ENCODE measurements at places on chromosomes 11 and 22. TPM values are rescaled to one million over a fixed set of nuclear protein-coding genes. Genes with fewer than 3 reads are reported as not detected.

Gene KCNQ1OT1
- 0.26 TPM for total RNA-seq

Gene SPCS2
- total RNA-seq, result 156 TPM

GRCh38 chr11:68341557-68342458, 29.4 kb downstream of the LRP5 start:
- no peak for DNase-seq

DNA sequence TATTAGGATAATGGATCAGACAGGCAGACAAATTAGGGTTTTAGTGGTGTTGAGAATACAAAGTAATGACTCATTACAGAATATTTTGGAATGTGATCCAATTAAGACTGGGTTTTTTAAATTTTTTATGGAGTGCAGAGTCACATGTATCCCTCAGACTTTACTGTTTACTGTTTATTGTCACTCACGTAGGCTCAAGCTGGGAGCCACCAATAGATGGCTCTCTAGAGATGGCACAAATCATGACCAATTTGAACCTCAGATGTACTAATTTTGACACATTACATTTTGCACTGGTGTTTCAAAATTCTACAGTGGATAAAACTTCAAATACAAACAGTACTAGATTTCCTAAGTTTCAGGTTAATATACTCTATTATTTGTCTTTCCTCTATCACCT, 53.6 kb upstream of the ANO3 start:
- DNase-seq, result no peak

Gene APIP
- 31.1 TPM for total RNA-seq

DNA sequence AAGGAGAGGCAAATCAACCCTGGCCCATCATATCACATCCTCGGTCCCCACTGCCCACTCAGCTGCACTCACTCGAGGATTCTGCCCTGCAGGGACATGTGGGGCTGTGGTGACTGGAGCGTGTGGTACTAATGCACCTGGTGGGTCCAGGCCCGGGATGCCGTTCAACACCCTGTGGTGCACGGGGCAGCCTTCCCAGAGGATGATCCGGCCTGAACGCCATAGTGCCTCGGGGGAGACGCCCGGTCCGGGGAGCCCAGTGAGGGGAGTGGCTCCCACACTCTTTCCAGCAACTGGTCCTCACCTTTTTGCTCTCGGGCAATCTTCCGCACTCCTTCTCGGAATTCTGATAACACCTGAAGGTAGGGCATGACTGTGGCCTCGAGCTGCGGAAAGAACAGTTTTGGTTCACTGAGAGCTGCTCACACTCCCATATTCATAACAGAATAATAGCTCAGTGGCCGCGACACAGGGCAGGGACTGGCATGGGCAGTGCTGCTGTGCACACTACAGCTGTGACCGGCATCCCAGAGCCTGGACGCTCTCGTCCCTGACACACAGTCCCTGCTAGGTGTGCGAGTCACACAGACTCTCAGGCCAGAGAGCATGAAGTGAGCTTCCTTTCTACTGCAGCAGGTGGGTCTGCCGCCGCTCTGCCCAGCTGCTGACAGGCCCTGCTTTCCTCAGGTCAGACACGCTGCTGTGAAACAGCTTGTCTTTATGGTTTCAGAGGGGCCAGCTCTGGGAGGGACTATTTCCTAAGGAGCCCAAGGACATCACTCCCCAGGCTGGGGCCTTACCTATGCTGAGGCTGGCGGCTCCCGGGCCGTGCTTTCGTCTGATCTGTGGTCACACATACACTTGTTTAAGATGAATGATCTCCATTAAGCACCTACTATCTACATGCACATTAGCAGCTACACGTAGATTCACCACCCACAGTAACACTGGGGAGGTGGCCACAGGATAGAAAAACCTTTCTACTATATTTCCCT, 20.1 kb upstream of the NAP1L4 start:
- no peak for DNase-seq

Gene PGA5
- not detected for total RNA-seq

Gene USH1C
- total RNA-seq, result not detected

DNA sequence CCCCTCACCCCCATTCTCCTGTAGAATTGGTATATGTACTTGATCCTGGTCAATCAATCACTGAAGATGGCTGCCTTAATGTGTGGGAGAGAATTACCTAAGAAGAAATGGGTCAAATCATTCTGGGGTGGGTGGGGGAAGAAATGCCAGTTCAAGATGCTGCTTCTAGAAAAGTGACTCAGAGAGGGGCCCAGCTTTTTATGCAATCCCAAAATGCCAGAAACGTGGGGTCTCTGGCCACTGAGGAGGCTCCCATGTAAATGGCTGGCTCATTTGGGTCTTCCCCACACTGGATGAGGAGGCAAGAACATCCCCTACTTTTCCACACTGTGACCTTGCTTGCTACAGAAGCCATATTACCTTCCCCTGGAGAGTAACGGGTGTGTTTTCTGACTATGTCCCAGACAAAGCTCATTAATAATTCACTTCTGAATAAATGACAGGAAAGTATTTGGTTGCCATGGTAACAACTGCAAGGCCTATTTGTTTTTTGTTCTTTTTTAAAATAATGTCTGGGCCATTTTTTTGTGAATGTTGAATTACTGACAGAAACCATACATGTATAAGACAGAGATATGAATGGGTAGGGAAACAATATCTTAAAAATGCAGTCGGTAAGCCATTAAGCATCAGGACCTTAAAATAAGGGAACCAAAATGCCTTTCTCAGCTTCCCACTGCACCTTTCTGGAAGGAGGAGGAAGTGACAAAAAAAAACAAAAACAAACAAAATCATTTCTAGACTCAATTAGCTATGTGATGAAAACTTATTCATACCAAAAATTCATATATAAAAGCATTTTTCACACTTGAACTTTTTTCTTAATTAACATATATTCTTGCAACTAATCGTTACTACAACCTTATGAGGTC, 32.0 kb downstream of the SLC1A2 start:
- no peak for DNase-seq

- DNase-seq, result no peak
Measured at GRCh38 chr11:44923115-44923514, 27.6 kb downstream of the TP53I11 start.

- no peak for DNase-seq
Measured at GRCh38 chr11:134449713-134450112, 37.7 kb upstream of the B3GAT1 start.

Gene C11orf21
- total RNA-seq, result 43.2 TPM

- DNase-seq, result no peak
Measured at GRCh38 chr11:63837739-63838138, 1.2 kb upstream of the MARK2 start.

Gene OR52H1
- total RNA-seq, result not detected

DNA sequence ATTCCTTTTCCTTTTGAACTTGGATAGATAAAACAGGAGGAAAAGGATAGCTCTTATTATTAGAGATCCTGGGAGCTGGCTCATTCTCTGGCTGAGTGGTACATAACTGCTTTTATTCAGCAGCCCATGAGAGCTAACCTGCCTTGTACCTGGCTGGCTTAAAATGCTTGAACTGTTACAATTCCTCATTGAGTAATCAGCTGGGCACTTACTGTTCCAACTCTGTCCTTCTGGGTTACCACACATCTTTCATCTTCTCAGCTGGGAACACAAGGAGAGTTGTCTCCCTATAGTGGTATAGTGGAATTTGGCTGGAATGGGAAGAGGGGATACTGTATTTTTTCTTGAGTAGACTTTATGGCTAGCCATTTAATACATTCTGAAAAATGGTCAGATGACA, 39.8 kb upstream of the SPTBN2 start:
- no peak for DNase-seq

Gene CASP5
- not detected for total RNA-seq

- DNase-seq, result no peak
Measured at GRCh38 chr11:36469881-36470802, 39.9 kb downstream of the TRAF6 start.

GRCh38 chr22:20312396-20313191, 7.3 kb downstream of the DGCR6L start:
- DNase-seq, result peak; percentile 18

GRCh38 chr22:39214383-39215069, 30.3 kb downstream of the PDGFB start:
- DNase-seq, result no peak

- DNase-seq, result no peak
Measured at GRCh38 chr11:119795231-119795630, 66.2 kb upstream of the NECTIN1 start.

Gene ZFTA
- total RNA-seq, result 5.6 TPM

- DNase-seq, result peak; percentile 92
Measured at GRCh38 chr11:65329944-65330403, 3.7 kb upstream of the DPF2 start.

GRCh38 chr11:72848846-72849466, 34.7 kb downstream of the ATG16L2 start:
- DNase-seq, result peak; percentile 60

GRCh38 chr22:48944433-48944750, 883.3 kb downstream of the BRD1 start:
- no peak for DNase-seq

DNA sequence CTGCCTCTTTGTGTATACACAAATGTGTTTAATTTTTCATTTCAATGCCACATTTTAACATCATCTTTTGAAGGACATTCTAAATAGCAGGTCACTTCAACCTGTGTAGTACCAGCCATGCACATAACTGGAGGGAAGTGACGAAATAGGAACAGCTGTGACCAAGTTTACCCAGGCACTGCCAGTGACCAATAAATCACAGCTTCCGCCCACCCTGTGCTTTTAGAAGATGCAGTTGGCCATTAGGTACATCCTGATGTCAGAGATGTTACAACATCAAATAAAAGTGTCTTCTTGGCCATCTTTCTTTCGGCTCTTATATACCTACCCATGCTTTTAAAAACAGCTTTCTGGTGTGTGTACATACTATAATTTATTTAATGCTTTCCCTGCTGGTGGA, 7.8 kb downstream of the LDLRAD3 start:
- no peak for DNase-seq

Gene HTR3B
- not detected for total RNA-seq

DNA sequence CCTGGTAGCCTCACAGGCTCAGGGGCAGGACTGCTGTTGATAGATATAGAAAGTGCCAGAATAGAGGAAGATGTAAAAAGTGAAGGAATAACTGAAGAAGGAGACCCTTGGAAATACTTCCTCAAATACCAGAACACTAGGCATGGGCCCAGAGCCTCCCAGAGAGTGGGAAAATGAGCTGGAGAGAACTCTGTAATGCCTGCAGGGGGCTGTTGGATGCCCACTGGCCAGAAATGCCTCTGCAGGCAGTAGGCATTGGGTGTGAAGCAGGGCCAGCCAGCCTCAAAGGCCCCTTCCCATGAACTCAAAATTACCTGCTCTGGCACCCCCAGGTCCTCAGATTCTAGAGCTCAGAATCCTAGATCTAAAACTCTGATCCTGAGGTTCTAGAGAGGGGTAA, 15.1 kb downstream of the P2RY2 start:
- no peak for DNase-seq

DNA sequence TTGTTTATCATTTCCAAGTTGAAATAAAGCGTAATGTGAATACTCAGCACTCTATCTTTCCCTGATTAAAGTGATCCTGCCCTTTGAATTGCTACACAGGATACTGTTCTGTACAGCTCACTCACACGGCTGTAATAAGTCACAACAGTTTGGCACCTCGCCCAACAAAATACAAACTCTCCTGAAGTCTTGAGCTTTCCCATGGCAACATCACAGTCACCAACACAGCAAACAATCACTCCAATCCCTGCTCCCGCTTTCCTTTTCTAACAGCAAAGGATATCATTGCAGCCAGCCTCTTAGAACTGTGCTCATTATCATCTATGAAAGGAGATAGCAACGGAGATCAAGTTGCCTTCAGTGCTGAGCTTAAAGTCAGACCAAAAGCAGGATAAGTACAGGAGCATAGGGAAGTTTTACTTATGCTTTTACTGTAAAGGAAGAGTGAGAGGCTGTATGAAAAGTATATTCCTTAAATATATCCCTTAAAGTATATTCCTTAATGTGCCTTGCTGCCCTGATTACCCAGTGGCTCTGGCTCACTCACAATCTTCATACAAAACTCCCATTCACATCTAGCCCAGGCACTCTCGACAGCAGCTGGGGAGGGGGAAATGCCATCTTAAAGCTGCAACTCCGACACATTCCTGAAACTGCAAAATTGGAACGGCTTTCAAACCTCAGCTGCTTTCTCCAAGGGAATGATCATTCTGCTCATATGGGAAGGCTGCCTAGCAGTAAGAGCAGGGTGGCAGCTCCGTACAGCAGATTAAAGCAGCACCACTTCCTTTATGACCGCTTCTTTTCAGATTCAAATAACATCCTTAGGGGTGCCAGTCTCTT, 35.8 kb downstream of the MAML2 start:
- DNase-seq, result peak; percentile 27

DNA sequence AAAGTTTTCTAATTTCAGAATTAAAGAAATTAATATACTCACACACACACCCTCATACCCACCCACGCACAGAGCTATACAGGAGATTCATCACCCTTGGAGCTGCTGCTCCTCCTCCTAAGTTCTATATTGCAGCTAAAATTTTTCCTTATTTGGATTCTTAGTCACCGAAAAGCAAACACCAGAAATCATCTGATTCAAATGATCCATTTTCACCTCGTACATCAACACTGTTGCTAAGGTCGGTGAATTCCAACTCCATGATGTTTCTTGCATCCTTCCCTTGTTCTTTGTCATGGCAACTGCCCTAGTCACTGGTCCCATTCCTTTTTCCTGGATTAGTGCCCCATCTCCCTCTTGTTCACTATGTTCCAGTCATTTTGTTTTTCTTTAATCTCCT, 286.2 kb downstream of the GRM5 start:
- DNase-seq, result no peak

Gene CHEK1
- 106 TPM for total RNA-seq

DNA sequence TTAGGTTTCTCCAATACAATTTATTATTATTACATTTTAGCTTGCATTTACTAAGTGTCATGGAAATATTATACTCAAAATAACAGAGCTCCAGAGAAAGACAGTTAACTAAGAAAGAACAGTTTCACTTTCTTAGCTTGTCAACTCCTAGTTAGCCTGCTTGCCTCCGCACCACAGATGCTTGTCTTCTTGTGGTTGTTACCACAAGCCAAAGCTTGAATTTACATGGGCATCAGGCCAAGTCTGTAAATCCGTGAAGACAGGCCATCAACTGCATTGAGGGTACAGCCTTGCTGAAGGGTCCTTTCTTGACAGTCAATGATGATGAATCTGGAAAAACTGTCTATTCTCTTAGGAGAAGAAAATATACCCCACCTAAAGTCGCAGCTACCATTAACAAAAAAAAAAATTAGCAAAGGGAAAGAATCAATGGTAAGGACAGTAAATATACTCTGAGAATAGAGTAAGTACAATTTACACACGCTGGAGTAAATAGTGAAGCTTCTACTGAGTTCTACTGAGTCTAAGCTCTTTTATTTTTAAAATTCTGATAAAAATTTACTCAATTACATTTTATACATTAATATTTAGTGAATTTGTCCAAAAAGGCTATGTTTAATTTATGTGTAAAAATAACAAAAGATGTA, 15.6 kb upstream of the DENND5A start:
- DNase-seq, result peak; percentile 83
